ENCODE measurements at places on chromosomes 13 and 19. TPM values are rescaled to one million over a fixed set of nuclear protein-coding genes. Genes with fewer than 3 reads are reported as not detected.
A peak's percentile ranks its signal among the peaks of the same experiment; 100 is the strongest.

- DNase-seq = no peak
Observed at GRCh38 chr19:31283701-31284100, 65.5 kb downstream of the TSHZ3 start.

GRCh38 chr13:94415500-94416237, 63.8 kb downstream of the DCT start:
- DNase-seq = no peak

DNA sequence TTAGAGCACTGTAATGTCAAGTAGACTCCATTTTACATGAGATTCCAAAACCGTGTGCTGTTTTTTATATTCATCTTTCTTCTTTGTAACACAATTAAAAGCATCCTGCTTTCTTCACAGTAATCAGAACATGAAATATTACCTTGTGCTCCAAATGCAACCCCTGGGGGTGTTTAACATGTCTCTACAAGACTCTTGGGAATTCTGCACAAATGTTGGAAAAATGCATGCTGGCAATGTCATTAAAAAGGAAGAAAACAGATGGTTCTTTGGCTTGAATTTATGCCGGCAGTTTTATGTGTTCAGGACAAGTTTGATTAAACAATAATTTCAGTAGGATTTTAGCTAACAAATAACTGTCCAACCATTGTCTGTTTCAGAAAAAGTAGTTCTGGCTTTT, 159.1 kb downstream of the LIG4 start:
- DNase-seq = no peak

Gene NCAN
- not detected for total RNA-seq

DNA sequence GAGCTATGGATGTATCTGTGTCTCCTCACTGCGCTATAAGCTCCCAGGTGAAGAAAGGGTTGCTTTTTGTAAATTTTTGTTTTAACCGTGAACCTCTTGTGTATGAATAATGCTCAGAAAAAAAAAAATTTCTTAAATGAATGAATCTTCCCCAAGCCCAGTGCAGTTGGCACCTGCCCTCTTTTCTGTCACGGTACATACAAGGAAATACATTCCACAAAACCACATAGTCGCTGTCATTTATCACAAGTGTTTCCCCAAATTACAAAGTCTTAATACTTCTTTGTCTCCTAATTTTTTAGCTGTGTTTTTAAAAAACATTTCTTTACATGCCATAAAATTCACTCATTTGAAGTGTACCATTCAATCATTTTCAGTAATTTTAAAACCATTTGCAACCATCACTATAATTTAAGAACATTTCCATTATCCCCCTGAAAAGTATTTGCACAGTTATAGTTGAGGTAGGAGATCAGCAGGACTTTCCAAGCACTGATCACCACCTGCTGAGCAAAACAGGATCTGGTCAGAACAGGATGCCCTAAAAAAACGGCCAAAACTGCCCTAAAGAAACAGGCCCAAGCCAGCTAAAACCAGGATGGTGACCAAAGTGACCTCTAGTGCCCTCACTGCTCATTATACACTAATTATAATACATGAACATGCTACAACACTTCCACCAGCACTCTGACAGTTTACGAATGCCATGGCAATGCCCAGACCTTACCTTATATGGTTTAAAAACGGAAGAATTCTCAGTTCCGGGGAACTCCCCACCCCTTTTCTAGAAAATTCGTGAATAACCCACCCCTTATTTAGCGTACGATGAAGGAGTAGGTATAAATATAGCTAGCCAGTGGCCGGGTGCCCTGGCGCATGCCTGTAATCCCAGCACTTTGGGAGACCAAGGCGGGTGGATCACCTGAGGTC, 1.3 kb upstream of the TEX30 start:
- no peak for DNase-seq

Gene C2CD4C
- 0.49 TPM for total RNA-seq

GRCh38 chr19:39679056-39679790, 23.5 kb downstream of the LGALS16 start:
- no peak for DNase-seq

Gene LHB
- total RNA-seq = not detected

Gene RAB3A
- 0.68 TPM for total RNA-seq

DNA sequence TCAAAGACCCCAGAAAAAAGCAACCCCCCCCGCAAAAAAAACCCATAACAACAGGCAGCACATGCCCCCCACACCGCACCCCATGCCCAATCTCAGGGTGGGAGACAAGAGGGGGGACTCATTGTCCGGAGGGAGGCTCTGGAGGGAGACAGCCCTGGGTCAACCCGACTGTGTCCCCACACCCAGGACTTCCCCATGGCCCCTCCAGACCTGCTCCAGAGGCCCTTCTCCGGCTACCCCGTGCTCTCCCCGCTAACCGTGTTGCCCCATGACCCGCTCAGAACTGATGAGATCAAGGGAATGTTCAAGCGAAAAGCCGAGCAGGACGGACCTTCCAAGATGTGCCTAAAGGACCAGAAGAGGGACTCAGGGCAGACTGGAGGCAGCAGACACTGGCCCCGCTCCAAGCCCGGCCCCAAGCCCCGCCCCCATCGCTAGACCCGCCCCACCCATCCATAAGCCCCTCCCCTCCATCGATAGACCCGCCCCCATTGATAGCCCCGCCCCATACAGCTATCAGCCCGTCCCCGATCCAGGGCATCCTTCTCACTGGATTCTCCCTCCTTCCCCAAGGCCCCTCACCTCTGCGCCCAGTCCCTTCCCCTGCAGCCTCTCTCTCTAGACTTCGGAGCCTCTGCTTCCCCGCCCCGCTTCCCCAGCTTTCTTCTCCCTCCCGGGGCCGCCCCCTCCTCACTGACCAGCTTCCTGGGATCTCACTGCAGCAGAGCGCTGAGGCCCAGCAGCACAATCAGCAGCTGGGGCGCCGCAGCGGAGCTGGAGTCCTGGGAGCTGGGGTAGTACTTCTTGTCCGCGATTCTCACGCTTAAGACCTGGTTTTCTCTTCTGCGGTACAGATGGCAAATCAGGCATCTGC, 2.2 kb downstream of the BST2 start:
- DNase-seq = peak; percentile 37

DNA sequence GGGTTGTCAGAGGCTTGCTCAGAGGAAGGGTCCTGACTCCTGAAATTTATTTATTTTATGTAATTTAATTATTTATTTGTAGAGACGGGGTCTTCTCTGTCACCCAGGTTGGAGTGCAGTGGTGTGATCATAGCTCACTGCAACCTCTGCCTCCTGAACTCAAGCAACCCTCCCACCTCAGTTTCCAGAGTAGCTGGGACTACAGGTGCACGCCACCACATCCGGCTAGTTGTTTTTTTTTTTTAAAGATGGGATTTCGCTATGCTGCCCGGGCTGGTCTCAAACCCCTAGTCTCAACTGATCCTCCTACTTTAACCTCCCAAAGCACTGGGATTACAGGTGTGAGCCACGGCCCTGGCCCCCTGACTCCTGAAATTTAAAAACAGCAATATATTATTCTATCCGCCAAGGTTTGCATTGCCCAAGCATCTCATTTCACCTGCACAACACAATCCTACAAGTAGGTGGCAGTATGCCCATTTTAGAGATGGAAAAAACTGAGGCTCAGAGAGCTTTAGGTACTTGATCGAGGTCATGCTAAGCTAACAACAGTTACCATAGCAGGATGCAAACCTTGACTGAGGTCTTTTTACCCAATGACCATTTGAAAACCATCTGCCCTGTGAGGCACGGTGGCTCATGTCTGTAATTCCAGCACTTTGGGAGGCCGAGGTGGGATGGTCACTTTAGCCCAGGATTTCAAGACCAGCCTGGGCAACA, 18.1 kb downstream of the ARHGEF18 start:
- peak; percentile 72 for DNase-seq

Gene PCDH17
- not detected for total RNA-seq

Gene LILRB1
- total RNA-seq = not detected

- DNase-seq = no peak
Observed at GRCh38 chr19:55279340-55279739, 570 bp downstream of the HSPBP1 start.

Gene PSG3
- not detected for total RNA-seq

Gene ZNF681
- not detected for total RNA-seq

DNA sequence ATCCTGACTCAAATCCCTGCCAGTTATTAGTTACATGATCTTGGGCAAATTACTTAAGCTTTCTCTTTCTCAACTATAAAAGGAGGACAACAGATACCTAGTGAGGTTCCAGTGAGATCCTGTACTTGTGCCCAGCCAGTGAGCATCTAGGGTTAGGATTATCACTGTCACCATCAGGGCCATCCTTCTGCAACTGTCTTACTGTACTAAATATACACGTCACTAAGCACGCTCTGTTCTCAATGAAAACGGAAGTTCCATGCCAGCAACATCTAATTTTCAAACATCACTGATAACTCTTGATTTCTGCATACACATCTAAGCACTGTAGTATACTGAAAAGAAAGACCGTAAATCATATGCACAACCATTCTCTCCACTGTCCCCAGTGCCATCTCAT, 70.0 kb downstream of the FOXO1 start:
- no peak for DNase-seq

Gene GRK1
- total RNA-seq = not detected

GRCh38 chr19:51600940-51601580, 29.1 kb downstream of the SIGLEC5 start:
- no peak for DNase-seq

DNA sequence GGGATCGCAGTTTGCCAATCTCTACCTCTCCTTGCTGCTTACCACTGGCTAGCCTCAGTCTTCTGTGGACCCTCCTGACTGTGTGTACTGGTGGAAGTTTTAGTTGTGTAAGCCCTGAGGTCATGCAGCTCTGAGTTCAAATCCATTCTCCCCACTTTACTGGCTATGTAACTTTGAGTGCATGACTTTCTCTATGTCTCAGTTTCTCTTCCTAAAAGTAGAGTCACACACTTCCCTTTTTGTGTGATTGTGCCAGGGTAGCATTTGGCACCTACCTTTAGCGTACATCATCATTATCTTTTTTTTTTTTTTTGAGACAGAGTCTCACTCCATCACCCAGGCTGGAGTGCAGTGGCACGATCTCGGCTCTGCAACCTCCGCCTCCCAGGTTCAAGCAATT, 70.3 kb downstream of the MAP4K1 start:
- DNase-seq = no peak

GRCh38 chr13:71729441-71729840, 137.6 kb downstream of the DACH1 start:
- no peak for DNase-seq

DNA sequence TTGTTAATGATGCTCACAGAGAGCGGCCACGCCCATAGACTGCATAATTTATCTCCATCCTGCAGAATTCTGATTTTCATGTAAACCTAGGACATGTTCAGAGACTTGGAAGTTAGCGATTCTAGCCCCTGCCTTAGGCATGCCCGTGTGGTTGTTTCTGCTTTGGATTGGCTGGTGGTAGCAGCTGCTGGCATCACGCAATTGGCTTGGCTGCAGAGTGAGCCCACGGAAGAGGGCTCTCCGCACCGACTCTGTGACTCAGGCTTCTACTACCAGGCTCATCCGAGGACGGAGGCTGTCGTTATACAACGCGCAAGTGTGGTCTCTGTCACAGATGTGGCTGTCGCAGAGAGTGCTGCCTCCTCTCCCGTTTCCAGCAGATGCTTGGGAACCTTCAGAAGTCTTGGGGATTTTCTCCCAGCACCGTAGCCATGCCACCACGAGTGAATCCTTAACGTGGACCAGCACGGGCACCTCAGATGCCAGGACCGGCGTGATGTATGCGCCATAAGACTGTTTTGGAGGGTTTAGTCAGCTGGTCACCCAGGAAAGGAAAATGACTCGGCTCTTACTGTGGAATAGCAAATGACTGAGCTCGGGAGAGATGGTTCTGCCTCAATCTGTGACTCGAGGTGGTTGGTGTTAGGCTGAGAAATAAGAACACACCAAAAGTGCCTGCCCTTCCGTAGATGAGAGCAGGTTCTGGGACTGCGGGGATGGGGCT, 61.0 kb upstream of the F7 start:
- no peak for DNase-seq

Gene UFM1
- total RNA-seq = 173 TPM

Gene ZNF439
- not detected for total RNA-seq

- DNase-seq = peak; percentile 73
Observed at GRCh38 chr19:42693760-42694350, 46.4 kb downstream of the PSG3 start.

DNA sequence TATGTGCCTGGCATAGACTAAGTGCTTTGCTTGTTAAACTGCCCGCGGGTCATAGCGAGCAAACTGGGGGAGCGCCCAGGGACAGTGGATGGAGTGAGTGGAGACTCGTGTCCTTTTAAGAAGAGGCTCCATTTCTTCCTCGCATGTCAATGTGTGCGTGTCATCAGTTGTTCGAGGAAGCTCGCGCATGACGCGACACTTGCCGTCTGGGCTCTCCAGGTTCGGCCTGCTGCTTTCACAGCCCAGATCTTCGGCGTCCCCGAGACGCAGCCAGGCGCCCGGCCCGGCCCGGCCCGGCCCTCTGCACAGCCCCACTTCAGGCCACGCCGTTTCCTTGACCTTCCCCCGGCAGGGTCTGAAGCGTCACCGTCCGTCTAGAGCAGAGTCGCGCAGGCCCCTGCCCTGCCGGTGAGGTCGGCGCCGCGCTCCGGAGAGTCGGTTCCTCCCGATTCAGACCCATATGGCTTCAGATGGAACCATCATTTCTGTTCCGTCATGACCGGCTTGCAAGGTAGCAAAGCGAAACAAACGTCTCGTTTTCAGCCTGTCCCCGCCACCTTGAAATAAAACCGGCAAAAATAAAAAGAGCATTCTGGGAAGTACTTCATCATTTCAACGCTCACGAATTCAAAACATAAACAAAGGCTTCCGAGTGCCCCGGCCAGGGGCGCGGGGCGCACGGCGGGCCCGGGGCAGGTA, 599 bp upstream of the ARHGEF7 start:
- no peak for DNase-seq

GRCh38 chr19:27742041-27742440, 1470.9 kb downstream of the UQCRFS1 start:
- no peak for DNase-seq

GRCh38 chr13:91346850-91347201, 661 bp upstream of the MIR17HG start:
- DNase-seq = no peak

DNA sequence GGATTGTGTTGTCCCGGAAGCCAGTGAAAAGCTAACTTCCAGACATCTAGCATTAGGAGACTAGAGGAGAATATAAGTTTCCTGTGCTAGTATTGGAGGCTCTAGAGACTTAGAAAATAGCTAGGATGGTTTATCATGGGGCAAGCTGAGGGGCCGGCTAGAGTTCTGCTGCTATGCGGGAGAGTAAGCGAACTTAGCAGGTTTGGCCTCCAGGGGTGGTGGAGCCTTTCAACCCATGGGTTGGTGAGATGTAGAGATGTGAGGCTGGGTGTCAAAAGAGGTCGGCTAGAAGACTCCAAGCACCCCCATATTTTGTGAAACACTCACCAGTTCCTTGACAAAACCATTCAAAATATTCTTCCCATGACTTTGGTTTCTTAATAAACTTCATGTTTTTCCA, 4.4 kb downstream of the SULT2A1 start:
- DNase-seq = no peak

GRCh38 chr19:51116736-51117286, 7.9 kb upstream of the SIGLEC9 start:
- DNase-seq = no peak

Gene APLP1
- 1.3 TPM for total RNA-seq

Measured in MCF 10A (cell line).